Ovary (tissue), 10 donors: ENCODE measurements at places on chromosomes 16 and 17. TPM values are rescaled to one million over a fixed set of nuclear protein-coding genes. Genes with fewer than 3 reads are reported as not detected.

Gene ATP2C2
- 8.5 TPM for total RNA-seq

Gene SOCS3
- total RNA-seq = 284 TPM

Gene MSLN
- total RNA-seq = 50.1 TPM

Gene CA7
- total RNA-seq = not detected

Gene LDHD
- total RNA-seq = 24.4 TPM

GRCh38 chr17:76504117-76504516 is 2.9 kb upstream of the RHBDF2 start:
- DNase-seq = no peak

DNA sequence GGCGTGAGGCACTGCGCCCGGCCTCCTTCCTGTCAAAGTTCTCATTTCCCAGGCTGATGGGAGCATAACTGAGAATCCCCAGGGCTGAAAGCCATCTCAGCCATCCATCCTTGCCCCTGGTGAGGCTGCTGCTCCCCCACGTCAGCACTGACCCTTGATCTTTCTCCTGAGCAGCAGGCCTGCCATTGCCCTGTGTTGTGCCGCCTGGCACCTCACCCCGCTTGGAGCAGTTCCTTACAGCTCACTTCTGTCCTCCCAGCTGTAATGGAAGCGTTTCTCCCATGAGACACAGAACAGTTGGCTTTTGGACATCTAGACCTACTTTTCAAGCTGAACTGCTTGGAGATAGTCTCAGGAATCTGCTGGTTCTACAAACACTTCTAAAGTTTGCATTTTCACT is 51.5 kb downstream of the OR1D5 start:
- no peak for DNase-seq

- peak; percentile 53 for DNase-seq
Measured at GRCh38 chr16:70689035-70689969, 3.4 kb upstream of the MTSS2 start.

DNA sequence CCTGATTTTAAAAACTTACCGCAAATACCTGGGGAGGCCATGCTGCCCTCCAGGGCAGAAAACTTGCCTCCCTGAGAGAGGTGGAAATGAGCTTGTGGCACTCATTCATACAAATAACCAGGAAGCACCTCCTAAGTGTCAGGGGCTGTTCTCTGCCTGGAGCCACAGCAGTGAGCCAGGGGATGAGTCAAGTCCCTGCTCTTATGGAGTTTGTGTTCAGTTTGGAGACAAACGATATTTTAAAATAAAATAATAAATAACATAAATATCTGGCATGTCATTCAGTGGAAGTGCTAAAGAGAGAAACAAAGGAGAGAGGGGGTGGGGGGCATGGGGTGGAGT is 313.8 kb downstream of the C16orf95 start:
- DNase-seq = no peak

- DNase-seq = no peak
Measured at GRCh38 chr17:75341784-75342486, 52.7 kb upstream of the SLC25A19 start.

DNA sequence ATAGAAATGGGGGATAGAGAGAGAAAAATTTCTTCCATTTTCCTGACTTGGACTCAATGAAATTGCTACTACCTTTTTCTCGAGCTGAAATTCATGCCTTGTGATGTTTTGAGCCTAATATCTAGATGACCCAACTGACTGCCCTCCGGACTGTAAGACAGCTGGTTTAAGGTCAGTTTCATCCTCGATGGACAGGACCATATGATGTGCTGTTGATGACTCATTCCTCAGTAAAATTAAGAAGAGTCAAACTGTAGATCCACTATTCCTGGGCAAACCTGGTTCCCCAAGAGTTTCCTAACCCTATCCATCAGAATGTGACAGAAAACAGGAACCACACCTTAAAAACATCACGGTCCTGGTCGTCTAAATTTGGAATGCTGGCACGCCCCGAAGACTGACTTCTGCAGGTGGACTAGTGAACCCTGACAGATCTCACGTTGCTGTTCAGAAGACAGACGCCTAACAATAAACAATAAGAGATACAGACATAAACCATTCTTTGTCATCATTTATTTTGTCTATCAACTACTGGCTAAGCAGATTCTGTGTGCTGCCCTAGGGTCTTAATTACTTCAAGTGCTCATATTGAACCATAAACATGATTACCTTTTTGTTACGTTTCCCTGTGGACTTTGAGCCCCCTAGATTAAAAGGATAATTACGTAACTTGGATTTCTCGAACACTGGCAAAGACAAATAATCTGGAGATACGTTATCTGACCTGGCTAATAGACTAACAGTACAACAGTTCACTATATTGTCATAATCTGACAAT is 45.1 kb upstream of the NOS2 start:
- no peak for DNase-seq

- DNase-seq = no peak
Measured at GRCh38 chr16:24935336-24935735, 79.8 kb downstream of the ARHGAP17 start.

DNA sequence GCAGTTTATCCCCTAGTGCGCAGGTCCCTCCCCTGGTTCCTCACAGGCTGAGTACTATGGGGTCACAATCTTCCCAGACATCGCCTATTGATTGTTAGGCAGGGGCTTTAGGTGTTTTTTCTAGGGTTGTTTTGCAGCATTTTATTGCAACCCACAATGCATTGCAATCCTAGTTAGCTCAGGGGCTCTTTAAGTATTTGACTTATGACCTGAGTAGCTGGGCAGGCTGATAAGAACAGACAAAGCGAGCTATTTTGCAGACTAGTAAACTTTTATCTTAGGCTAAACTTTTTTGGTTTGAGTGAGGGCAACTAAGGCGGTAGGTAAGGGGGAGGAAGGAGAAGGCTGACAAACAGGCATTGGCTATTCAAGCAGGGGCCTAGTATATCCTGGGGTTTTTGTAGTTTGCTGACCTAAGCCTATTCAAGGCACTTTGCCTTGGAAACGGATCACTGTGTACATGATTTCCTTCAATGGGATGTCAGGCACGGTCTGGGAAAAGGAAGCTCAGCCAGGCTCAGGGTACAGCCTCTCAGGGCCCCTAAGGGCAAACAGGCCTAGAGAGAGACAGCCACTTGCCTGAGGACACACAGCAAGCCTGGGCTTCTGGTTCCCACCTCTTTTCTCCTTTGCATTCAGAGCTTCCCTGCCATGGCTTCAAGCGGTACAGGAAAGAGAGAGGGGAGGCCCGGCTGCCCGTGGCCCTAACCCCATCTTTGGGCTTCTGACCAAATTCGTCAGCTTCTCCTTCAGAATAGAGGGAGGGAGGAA is 6.4 kb downstream of the DRC7 start:
- DNase-seq = no peak

DNA sequence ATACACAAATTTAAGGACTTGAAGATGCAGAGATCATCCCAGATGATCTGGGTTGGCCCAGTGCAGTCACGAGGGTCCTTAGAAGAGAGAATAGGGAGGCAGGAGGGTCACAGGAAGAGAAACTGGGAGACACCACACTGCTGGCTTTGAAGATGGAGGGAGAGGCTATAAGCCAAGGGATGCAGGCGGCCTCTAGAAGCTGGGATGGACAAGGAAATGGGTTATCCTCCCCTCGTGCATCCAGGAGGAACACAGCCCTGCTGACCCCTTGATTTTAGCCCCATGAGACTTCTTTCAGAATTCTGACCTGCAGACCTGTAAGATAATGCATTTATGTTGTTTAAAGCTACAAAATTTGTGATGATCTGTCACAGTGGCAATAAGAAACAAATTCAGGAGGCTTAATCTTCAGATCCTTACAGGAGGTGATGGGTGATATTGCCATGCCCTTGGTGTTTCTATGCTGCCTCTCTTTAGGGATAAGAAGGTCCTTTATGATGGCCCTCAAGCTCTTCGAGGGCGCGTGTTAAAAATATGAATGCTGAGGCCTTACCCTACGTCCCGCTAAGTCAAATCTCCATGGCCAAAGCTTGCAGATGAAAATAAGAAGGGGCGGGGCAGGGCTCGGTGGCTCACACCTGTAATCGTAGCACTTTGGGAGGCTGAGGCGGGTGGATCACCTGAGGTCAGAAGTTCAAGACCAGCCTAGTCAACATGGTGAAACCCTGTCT is 1.5 kb upstream of the PRM2 start:
- DNase-seq = no peak

DNA sequence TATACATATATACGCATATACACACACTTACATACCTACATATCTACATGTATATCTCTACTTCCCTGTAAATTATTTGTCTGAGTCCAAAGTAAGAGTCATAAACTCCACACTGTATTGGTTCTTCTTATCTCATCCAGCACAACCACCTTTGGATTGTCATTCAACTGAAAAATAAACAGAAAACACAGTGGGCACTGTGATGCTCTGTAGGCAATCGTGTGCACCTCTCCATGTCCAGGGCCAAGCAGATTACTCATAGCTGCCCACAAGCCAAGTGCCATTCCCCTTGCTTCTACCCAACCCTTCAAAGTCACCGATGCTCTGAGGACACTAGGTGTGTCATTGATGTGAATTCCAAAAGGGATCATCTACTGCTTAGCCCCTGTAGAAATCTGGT is 12.9 kb upstream of the TEKT3 start:
- DNase-seq = no peak

DNA sequence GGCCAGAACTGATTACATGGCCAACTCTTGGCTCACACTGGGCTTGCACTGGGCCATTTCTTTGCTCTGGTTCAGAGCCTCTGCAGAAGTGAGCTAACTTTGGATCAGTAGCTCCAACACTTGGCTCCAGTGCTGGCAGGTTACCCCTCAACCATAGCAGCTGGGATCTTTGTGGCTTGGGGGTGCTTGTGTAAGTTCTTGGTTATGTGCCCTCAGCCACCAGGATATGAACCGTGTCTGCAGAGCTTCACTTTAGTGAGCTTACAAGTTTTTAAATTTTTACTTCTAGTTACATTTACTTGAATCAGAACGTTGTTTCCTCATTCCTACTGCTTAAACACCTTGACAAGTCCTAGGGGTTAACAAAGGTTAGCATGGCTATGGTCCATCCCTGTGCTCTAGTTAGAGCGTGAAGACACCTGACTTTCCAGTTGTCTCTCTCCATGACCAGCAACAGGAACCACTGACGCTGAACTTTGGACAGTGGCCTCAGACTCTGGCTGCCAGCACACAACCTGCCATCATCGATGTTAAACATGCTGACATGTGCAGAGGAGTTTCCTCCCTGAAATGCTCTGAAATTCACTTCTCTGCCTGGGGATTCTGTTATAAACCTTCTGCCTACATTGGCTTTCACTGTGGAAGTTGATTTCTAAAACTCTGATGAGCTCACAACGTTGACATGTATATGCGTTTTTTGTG is 4.1 kb downstream of the PDF start:
- DNase-seq = no peak

DNA sequence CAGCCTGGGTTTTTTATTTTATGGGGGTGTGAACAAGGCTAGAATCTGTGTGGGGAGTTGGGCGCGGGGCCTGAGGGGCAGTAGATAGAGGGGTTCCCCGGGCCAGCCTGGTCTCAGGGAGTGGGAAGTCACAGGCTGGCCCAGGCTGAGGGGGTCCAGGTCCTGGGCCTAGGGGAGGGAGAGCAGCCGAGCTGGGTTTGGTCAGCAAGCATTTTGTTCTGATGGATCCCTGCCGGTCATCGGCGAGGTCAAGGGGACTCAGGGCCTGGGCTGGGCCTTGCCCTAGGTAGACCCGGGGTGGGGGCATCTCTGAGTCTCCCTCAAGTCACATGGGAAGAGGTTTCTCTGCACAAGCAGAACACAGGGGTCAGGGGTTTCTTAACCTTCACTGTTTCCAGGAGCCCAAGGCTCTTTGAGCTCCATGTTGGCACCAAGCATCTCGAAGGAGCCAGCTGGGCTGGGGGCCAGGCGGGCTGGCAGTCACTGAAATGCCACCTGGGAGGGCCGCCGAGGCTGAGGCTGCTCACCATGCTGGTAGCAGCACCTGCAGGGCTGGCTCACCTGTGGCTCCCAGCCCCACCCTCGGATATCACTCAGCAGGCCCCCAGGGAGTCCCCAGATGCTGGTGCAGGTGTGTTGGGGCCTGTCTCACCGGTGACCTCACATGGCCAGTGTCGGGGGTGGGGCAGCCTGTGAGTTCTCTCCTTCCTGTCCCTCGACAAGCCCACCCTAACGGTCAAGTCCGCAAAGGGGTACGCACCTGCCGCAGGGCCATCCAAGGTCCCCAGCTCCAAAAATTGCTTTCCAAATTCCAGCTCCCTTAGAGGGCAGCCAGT is 41.0 kb downstream of the SLC7A5 start:
- DNase-seq = no peak

DNA sequence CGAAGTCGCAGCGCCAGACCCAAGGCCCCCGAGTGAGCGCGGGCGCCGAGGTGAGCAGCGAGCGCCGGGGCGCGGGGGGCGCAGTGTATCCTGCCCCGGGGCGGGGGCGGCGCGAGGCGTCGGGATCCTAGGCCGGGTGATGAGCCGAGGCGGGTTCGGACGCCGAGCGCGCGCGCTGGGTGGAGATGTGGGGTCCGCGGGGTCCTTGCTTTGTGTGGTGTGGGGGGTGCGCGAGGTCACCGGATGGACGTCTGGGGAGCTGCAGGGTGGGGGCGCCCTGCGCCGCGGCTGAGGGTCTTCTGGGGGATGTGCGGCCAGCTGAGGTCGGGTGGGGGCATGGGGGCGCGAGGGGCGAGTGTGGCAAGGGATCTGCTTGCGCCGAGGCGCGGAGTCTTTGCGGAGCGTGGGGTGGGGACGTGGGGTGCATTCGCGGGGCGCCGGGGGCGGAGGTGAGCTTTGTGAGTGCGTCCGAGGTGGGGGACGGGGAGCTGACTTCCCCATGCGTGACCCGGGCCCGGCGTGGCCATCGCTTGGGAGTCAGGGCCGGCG is 560 bp downstream of the RAI1 start:
- DNase-seq = peak; percentile 60

DNA sequence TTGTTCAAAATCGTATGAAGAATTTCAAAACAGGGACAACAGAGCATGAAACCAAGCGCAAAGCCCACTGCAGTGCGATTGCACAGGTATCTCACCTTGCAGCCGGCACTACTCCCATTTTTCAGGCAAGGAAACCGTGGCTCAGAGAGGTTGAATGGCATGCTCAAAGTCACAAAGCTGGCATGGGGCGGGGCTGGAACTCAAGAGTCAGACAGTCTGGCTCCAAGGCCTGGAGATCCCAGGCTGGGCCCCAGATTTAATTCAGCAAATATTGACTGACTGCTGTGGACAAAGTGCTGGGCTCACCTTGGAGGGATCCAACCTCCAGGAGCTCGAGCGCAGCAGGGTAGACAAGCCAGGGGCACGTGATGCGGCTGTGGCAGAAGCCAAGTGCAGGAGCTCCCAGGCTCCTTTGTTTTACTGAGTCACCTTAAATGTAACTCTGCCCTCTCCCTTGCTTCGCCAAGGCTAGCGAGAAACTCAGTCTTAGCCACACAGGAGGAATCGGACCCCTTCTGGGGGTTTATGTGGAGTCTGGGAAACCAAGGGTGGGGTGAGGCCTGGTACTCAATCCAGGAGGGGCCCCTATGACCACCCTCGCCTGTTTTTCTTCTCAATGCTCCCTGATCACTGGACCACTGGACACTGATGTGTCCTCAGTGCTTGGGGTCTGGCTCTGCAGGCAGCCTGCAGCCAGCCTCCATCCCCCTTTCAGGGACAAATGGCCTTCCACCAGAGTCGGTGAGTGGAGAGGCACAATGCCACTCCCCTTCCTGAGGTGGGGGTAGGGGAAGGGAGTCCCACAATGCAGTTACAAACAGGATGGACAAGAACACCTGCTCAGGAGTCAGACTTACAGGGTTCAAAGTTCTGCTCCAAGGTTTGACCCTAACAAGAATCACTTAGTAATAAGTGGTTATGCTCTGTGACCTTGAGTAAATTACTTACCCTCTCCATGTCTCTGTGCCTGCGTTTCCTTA is 3.9 kb upstream of the SPATA20 start:
- DNase-seq = no peak

GRCh38 chr17:55722742-55723487 is at the start of gene TMEM100:
Gene TMEM100 (minus strand): TSS chr17:55722864. CDS start chr17:55721070, 1,794 bp downstream.
- DNase-seq = peak; percentile 23
